ENCODE measurements at places on chromosomes 3 and 15.

DNA sequence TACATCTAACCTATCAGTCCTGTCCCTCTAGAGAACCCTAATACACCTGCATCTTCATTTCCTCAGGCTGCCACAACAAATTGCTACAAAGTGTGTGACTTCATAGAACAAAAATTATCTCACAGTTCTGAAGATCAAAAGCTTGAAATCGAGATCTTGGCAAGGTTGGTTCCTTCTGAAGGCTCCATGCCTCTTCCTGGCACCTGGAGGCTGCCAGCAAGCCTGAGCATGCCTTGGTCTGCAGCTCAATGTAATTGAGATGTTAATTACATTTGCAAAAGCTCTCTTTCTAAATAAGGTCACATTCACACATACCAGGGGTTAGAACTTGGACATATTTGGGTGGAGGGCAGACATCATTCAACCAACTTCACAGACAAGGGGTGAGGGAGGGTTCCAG lies 86.4 kb upstream of the ABHD17C start:
- DNase-seq, result no peak

DNA sequence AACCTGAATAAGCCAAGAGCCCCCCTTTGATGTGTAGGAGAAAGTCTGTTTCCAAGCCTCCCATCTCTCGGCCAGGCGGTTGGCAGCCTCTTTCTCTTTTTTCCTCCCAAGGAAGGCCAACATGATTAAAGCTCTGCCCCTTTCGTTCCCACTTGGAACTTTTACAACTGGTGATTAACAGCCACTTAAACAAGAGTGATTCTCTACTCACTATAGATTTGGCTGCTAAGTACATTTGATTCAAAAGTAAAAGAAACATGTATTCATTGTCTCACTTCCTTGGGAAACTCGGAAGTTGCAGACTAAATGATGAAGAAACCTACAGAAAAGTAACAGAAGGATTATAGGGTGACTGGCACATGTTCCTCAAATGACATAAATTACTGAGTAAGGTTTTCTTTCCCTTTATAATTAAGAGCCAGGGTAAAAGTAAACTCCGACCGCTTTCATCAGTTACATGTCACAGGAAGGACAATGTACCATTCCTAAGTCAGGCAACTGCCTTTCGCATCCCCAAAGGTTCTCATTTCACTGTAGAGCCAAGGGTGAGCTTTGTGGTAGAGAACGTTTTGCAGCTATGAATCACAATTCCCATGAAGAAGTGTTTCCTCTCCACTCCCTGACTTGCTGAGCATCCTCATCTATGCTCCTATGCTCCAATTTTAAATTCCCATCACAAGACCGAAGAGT lies 72.7 kb downstream of the MB21D2 start:
- no peak for DNase-seq

DNA sequence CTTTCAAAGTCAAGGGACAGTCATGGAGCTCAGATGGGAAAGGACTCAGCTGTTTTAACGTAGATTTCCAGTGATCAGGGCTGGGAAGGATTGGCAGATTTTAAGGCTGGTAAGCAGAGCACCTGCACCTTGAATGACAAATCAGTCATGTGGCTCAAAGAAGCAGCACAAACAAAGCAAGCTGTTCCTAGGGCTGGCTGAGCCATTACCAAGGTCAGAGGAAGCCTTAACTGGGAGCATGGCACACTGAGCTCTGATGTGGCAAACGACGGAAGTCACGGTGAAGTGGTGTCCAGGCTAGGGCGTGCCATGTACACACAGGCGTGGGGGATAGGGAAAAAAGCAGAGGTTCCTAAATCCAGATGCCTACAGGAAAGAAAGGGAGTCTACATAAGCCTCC lies 84.6 kb upstream of the PFN2 start:
- no peak for DNase-seq

DNA sequence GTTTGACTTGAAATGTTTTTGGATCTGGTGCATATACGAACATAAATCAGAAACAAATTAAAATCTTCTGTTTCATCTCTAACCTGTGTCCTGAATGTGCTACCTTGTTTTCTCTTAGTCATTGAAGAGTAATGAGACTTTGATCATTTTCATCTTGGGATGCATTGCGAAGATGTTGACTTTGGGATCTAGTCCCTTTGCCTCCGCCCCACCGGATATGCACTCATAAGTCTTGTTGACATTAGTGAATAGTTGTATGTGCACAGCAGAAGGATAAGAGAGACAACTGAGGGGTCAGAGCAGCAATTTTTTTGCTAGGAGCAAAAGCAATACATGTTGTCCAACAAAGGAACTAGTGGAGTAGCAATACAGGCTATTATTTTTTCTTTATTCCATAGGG lies 35.9 kb upstream of the SPRED1 start:
- no peak for DNase-seq

- no peak for DNase-seq
Observed at GRCh38 chr15:53978253-53978906, at the start of gene UNC13C. Gene UNC13C (plus strand): TSS chr15:53978441. CDS start chr15:54012904, 34,463 bp downstream.

DNA sequence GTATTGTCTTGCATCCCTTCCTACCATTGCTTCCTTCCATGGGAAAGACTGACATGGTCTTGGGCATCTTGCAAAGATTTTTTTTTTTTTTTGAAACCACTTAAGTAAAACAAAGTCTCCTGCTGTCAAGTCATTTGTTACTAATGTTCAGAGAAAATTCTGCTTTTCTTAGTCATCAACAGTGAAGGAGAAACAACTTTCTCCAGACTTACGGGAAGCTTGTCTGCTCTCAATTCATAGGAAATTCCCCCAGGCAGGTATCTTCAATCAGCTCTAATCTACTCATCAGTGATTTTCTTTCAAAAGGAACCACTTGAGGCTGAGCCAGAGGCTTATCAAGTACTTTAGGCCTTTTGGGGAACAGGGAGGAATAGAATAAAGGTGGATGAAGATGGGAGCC lies 15.9 kb upstream of the DRD3 start:
- no peak for DNase-seq

- DNase-seq, result no peak
Observed at GRCh38 chr3:34216711-34217335, 418.4 kb downstream of the PDCD6IP start.

DNA sequence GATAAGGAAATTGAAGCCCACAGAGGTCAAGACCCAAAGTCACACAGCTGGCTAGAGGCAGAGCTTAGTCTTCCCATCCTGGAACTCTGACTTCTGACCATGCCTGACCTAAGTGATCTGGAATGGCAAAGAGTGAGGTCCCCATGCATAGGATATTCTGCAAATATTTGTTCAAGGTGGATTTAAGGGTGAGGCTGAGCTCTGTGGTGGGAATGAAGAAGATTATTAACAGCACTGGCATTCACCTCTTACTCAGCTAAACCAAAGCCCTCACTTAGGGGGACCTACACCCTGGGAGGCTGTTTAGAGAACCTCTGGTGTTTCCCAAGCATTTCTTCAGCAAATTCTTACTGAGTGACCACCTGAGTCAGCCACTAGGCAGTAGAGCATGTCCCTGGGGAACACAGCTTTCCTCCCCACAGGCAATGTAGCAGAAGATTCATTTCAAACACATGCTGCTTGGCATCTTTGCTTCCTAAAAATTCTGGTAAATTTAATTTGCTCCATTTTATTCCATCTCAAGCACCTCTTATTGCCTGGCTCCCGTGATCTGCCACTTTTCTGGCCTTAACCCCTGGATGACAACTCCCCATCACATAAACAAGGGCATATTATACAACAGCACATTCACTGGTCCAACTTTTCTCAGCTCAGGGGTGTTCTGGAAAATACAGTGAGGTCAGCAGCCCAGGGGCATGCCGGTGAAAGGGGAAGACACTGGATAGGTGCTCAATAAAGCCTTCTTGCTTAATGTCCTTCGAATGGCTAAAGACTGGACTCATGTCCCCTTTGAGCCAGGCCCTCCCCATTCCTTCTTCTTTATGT lies 176.0 kb downstream of the ABHD5 start:
- DNase-seq, result peak; percentile 71

DNA sequence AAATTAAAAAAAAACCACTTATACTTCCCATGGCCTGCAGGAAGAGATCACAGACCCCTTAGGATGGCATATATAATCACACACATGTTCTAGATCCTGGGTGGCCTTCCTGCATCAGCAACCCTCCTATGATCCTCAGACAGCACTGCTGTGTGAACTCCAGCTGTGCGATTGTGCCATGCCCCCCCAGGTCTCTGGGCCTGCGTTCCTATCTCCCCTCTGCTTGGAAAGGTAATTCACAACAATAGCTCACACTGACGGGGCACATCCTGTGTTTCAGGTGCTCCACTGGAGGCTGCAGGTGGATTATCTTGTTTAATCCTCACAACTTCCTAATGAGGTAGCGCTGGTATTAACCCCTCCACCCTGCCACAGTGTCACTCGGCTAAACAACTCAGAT lies 71.2 kb upstream of the GLCE start:
- DNase-seq, result no peak

GRCh38 chr3:123656691-123657090 lies 71.8 kb upstream of the HACD2 start:
- no peak for DNase-seq

- DNase-seq, result no peak
Observed at GRCh38 chr3:157914882-157915281, 191.3 kb downstream of the SHOX2 start.

GRCh38 chr3:194867270-194867983 lies 181.7 kb downstream of the FAM43A start:
- DNase-seq, result no peak

DNA sequence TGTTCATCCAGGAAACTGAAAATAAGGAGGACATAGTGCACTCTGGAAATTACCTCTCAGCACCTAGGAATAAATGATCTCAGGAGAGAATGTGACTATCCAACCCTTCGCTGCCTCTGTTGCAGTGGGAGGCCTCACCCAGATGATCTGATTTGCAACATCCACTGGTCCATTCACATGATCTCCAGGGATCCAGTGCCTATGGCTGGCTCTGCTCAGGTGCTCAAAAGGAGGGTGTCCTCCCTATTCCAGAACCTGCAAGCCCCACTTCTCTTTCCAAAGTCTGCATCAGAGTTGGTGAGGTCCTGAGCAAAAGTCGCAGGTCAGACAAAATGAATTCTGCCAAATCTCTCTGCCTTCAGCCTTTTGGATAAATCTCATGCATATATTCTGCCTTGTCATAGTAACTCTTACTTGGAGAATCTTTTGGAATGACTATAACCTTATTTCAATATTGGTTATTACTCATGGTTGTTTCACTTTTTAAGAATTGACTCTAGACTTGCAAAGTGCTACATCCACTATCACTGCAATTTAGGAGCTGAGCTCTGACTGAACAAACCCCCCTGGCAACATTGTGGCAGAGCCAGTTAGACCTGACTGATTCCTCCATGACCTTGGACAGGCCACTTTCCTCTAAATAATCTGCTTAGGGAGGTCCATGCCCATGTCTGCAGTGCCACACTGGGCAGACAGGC lies 295.1 kb downstream of the EPHB1 start:
- no peak for DNase-seq

DNA sequence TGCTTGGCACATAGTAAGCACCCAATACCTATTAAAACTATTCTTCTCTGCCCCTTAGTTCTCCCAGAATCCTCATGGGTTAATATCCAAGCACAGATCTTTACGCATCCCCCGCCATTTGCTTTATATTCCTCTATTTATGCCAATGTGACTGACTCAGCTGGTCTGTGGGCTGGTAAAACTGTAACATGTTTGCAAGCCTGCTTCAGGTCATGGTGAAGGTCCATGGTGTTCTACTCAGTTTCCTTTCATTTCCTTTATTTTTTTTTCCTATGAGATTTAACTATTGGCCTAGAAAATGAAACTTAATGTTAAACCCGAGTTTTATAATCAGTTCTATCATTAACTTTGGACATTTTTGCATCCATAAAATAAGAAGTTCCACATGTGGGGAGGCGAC lies 47.0 kb downstream of the FRMD4B start:
- DNase-seq, result no peak

DNA sequence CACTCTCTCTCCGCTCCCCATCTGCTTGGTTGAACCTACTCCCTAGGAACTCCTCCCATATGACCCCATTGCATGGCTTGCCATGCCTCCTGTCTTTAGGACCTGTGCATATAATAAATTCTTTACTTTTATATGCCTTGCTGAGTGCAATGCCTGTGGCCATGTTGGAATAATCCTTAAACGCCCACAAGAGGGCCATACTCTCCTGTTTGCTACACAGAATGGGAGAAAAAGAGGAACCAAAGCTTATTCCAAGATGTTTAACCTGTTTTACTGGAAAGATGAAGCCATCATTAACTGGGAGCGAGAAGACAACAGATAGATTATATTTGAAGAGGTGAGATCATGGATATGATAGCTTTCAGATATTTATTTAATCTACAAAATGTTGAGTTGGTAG lies 1097.8 kb downstream of the NAALADL2 start:
- DNase-seq, result no peak

DNA sequence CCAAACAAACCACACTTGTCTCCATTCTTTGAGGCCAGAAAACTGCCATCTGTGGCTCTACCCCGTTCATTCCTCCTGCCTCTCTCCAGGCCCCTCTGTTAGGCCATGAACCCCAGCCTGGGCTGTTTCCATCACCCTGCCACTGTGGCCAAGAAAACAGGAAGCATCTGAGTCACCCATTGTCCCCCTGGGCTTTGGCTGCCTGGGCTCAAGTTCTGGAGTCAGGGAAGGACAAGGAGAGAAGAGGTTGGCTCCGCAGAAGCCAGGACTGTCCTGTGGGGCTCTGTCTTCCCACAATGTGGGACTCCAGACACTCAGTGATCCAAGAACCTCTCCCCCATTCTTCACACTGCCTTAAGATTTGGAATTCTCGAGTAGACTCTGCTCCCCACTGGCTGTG lies 14.8 kb upstream of the LCTL start:
- DNase-seq, result no peak

- no peak for DNase-seq
Observed at GRCh38 chr15:40323953-40324937, 753 bp downstream of the INAFM2 start.

DNA sequence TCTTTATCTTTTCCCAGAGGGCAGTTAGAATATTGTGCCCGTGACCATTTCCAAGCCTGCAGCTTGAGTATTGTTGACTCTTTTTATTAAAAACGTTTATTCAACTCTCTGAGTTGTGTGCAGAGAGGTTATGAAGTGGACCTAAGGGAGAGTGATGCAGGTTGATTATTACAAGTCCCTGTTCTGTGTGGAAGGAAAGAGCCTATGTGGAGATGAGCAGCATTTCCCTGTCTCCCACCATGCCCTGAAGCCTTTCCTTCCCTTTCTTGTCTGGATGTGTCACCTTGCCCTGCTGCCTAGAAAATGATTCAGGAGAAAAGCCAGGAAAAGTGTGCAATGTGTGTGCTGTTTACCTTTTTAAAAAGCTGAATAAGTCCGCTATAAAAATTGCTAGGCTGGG lies 19.4 kb downstream of the ZPLD1 start:
- no peak for DNase-seq

DNA sequence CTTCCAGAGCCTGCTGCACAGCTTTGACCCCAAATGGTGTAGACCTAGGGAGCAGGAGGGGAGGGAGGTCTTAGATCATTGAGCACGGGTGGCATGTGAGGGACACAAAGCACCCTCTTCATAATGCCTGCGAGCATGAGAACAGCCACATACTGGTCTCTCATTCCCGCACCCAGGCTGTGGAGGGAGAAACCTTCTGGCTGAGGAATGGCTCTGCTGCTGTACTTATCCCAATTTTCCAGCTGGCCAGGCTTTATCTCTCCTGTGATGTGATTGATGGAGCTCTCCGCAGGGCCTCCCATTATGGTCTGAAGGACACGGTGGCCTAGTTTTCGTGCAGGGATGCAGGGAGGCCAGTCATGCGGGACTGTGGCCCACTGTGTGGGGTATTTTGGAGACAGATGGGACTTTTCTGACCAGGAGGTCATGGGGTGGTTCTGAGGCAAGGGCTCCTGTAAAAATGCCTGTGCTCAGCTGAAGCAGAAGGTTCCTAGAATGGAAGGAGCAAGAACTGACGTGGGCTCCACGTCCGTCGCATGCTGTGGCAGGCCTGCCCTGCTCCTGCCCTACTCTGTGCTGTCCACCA lies 251.5 kb downstream of the PLCL2 start:
- DNase-seq, result no peak
